Activated naive CD4-positive, alpha-beta T cell treated with anti-CD3 and anti-CD28 coated beads for 36 hours (primary cell): ENCODE measurements at places on chromosomes 1 and 21. TPM values are rescaled to one million over a fixed set of nuclear protein-coding genes. Genes with fewer than 3 reads are reported as not detected.

DNA sequence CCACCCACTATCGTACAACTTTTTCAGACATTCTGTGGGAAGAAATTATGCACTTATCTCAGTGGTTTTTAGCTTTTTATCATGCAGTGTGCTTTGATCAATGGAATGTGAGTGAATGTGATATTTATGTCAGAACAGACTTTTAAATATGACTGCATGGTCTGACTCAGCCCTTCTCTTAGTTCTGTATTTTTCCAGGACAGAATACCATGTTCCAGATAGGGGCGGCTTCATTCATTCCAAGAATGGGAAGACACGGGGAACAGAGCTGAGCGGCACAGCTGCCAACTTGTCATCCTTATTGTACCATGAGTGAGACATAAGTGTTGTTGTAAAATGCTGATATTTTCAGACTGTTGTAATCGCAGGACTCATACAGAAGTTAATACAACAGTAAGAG is 214.6 kb upstream of the NCAM2 start:
- H3K4me3 ChIP-seq: no peak overlapping the region
- H3K36me3 ChIP-seq: no peaks in the 10 kb centered on the region
- DNase-seq: no peak
- H3K27me3 ChIP-seq: no peaks in the 10 kb centered on the region
- H3K4me1 ChIP-seq: no peaks in the 10 kb centered on the region

- no peaks in the 10 kb centered on the region for H3K4me1 ChIP-seq
- no peaks in the 10 kb centered on the region for H3K27me3 ChIP-seq
- no peak overlapping the region for H3K4me3 ChIP-seq
- no peaks in the 10 kb centered on the region for H3K36me3 ChIP-seq
These were observed 115.4 kb upstream of the NEGR1 start for GRCh38 chr1:72397786-72398185.

The RAP1GAP gene
- total RNA-seq: 0.41 TPM

- H3K36me3 ChIP-seq: no peaks in the 10 kb centered on the region
- no peak for DNase-seq
- H3K27ac ChIP-seq: no peak overlapping the region
- H3K27me3 ChIP-seq: peaks cover 3% of the 10 kb centered on the region
These were observed 871 bp downstream of the TUFT1 start for GRCh38 chr1:151540982-151541377.

The MCOLN3 gene
- 0.30 TPM for total RNA-seq

DNA sequence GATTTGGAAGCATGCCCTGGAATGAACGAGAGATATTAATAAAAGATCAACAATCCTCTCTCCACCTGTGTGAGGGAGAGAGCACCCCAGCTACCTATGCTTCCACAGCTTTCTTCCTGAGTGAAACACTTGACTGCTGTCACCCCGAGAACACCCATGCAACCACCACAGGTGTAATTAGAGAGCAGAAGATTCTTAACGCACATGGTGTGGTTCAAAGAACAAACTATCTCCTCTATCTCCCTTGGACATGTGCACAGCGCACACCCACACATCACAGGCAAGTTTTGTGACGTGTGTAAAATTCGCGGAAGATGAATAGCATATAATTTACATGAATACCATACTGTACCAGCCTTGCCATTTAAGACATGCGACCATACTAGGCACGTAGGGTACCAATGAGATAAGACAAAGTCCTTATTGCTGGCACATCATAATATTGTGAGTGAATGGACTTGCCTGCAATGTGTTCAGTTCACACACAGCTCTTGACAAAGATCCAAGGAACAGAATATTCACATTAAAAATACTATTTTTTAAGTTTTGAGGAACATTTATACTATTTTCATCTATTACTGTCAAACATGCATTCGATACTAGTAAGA is 11.6 kb downstream of the ERRFI1 start:
- no peaks in the 10 kb centered on the region for H3K36me3 ChIP-seq
- no peaks in the 10 kb centered on the region for H3K4me1 ChIP-seq
- peaks cover 14% of the 10 kb centered on the region for H3K27me3 ChIP-seq
- no peak overlapping the region for H3K27ac ChIP-seq
- no peak overlapping the region for H3K4me3 ChIP-seq

DNA sequence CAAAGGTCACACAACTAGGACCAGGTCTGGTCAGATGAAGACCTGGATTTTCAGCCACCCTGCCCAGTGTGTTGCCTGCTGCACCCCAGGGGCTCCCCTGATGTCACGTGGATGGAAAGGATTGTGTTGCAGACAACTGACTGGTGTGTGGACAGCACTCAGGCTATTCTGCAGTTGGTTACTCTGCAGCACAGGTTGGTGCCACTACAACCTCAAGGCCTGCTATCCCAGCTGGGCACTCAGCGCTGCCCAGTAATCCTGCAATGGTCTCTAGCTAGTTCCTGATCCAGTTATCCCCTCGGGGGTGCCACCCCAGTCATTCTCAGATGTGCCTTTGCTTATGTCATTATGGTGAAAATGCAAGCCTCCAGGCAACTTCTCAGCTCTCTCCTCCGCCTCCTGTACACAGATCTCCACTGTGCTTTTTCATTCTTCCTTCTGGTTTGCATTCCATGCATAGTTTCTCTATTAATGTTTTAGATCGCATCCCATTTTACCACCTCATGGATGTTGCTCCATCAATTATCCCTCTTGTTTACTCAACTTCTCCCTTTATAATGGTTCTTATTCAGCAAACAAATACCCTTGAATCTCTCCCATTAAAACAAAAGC is 503.2 kb upstream of the CAMK1G start:
- H3K4me3 ChIP-seq: no peak overlapping the region
- DNase-seq: no peak
- H3K27me3 ChIP-seq: peaks cover 2% of the 10 kb centered on the region
- no peaks in the 10 kb centered on the region for H3K36me3 ChIP-seq
- no peaks in the 10 kb centered on the region for H3K4me1 ChIP-seq

- DNase-seq: no peak
- H3K27ac ChIP-seq: no peak overlapping the region
- peaks cover 19% of the 10 kb centered on the region for H3K27me3 ChIP-seq
- no peaks in the 10 kb centered on the region for H3K4me1 ChIP-seq
- H3K4me3 ChIP-seq: no peak overlapping the region
These were observed 91.5 kb downstream of the NGF start for GRCh38 chr1:115246526-115246925.

- no peak for DNase-seq
- H3K27me3 ChIP-seq: no peaks in the 10 kb centered on the region
These were observed 16.3 kb upstream of the IFNLR1 start for GRCh38 chr1:24203404-24203803.

The S100A12 gene
- total RNA-seq: not detected

- no peak overlapping the region for H3K27ac ChIP-seq
- H3K4me3 ChIP-seq: no peak overlapping the region
- DNase-seq: no peak
- H3K27me3 ChIP-seq: no peaks in the 10 kb centered on the region
- no peaks in the 10 kb centered on the region for H3K4me1 ChIP-seq
- no peaks in the 10 kb centered on the region for H3K36me3 ChIP-seq
These were observed 507.1 kb downstream of the BRINP3 start for GRCh38 chr1:189970331-189971230.

The ASAP3 gene
- total RNA-seq: 1.3 TPM

The TNNT2 gene
- total RNA-seq: not detected

DNA sequence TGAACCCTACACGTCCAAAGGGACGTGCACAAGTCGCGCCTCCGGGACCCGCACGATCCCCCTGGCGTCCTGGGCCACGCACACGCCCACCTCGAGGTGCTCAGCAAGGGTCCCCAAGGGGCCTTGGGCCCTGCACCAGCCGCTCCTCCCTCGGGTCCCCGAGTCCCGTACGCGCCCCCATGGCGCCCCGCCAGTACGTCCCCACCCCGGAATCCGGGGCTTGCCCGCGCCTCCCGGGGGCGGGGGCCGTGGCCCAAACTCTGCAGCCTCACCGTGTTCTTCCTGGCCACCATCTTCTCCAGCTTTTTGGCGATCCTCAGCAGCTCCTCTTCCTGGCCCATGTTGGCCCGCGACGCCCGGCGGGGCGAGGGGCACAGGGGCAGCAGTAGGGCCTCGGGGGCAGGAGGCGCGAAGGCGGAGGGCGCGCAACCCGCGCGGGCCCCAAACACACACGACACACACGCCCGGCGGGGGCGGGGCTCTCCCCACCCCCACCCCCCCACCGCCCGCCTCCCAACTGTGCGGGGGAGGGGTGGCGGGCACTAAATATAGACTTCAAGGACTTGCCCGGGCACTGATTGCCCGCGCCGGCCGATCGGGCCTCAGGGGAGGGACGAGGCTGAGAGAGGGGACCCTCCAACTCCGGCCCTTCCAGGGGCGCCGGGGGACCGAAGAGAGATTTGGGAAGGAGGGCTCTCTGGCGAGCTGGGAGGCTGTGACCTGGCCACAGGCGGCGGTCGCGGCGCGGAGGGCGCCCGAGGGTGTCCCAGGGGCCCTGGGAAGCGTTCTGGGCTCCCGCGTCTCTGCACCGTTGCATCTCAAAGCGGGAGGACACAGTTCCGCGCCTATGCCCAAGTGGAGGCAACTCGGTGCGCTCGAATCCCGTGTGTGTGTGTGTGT is at the start of gene TCEA3:
TCEA3 (minus strand) TSS at position 456 of the 900 bp plus-strand sequence; CDS start at position 341, 115 bp downstream.
- H3K4me3 ChIP-seq: peak within 1 kb of the TSS; percentile 85
- no peaks in the 10 kb centered on the region for H3K27me3 ChIP-seq
- no peak within 1 kb of the TSS for H3K27ac ChIP-seq
- DNase-seq: peak; percentile 51
- no peaks in the 10 kb centered on the region for H3K36me3 ChIP-seq

- H3K4me1 ChIP-seq: peaks cover 5% of the 10 kb centered on the region
- peaks cover 2% of the 10 kb centered on the region for H3K27me3 ChIP-seq
- H3K27ac ChIP-seq: no peak overlapping the region
- peaks cover 1% of the 10 kb centered on the region for H3K36me3 ChIP-seq
These were observed 21.5 kb upstream of the DDOST start for GRCh38 chr1:20682571-20683236.

The C1orf185 gene
- not detected for total RNA-seq

DNA sequence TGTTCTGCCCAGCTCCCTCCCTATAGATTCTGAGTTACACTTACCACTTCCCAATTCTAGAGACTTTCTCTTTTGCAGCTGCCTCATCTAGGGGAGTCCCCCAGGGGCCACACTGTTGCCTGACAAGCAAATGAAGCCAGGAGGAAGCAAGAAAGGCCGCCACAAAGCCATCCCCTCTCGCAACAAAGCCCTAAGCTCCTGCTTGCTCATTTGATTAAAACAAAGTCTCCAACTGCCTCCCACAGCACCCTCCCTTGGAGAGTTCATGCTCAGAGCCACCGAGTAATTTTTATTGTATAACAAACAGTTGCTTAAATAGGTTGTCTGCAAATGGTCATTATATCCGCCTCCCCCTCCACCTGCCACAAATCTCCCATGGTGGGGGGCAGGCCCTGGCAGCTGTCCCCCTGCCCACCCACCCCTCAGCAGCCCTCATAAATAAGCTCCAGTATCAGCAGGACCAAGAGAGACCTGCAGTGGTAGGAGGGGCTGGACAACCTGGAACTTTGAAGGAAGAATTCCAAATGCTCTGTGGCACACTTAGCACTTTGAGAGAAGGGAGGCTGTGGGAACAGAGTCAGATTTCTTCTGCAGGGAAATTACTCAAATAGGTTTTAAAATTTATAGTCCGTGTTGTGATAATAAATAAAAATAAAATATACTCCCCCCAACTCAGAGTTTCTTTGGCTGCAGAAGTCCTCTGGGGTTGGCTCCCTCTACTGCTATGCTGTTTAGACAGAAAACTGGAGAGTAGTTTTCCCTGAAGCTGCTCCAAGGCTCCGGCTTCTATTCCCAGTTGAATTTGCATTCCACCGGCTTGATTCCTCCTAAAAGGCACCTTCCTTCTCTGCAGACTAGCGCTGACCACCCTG is 237.5 kb downstream of the TTLL7 start:
- H3K36me3 ChIP-seq: no peaks in the 10 kb centered on the region
- H3K4me1 ChIP-seq: peaks cover 2% of the 10 kb centered on the region
- H3K4me3 ChIP-seq: no peak overlapping the region
- H3K27ac ChIP-seq: no peak overlapping the region
- H3K27me3 ChIP-seq: no peaks in the 10 kb centered on the region

The MR1 gene
- 25.0 TPM for total RNA-seq

- peak overlapping the region; percentile 82 for H3K27ac ChIP-seq
These were observed 21.9 kb downstream of the LGALS8 start for GRCh38 chr1:236545621-236546169.

GRCh38 chr1:111406321-111406768 is 21.2 kb downstream of the OVGP1 start:
- no peaks in the 10 kb centered on the region for H3K27me3 ChIP-seq
- DNase-seq: peak; percentile 70
- H3K36me3 ChIP-seq: no peaks in the 10 kb centered on the region
- peaks cover 28% of the 10 kb centered on the region for H3K4me1 ChIP-seq

DNA sequence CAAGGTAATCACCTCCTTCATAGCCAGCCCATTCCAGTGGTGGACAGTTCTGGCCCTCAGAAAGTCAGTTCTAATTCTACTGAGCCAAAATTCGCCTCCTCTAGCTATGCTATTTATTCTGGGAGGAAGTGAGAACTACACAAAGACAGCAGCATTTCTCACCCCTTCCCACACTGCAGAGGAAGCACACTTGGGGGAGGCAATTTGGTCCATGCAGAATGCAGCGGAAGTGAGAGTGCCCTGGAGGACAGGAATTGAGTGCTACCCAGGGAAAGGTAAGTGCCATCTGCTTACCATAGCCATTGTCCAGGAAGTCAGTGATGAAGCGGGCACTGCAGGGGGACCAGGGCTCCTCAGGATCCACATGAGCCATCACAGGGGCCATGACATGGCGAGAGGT is 3.7 kb downstream of the ADAMTS4 start:
- no peaks in the 10 kb centered on the region for H3K36me3 ChIP-seq
- H3K4me1 ChIP-seq: peaks cover 38% of the 10 kb centered on the region
- H3K27ac ChIP-seq: peak overlapping the region; percentile 35
- H3K4me3 ChIP-seq: no peak overlapping the region
- no peaks in the 10 kb centered on the region for H3K27me3 ChIP-seq
- DNase-seq: no peak

- no peaks in the 10 kb centered on the region for H3K36me3 ChIP-seq
- no peak overlapping the region for H3K4me3 ChIP-seq
- no peaks in the 10 kb centered on the region for H3K27me3 ChIP-seq
- no peak for DNase-seq
- H3K27ac ChIP-seq: no peak overlapping the region
These were observed 67.0 kb downstream of the SIPA1L2 start for GRCh38 chr1:232562855-232563510.

GRCh38 chr21:34891613-34891943 is 157.5 kb downstream of the RUNX1 start:
- peaks cover 7% of the 10 kb centered on the region for H3K36me3 ChIP-seq
- peak overlapping the region; percentile 66 for H3K4me3 ChIP-seq
- peak overlapping the region; percentile 76 for H3K27ac ChIP-seq
- no peak for DNase-seq

- no peaks in the 10 kb centered on the region for H3K4me1 ChIP-seq
- H3K27me3 ChIP-seq: no peaks in the 10 kb centered on the region
- DNase-seq: no peak
- H3K36me3 ChIP-seq: peaks cover 30% of the 10 kb centered on the region
These were observed 38.3 kb upstream of the GLIS1 start for GRCh38 chr1:53777272-53777671.

The SLC30A1 gene
- total RNA-seq: 4.4 TPM
